Activated CD4-positive, alpha-beta T cell treated with anti-CD3 and anti-CD28 coated beads, Interleukin-2, amount 50 U/mL, for 4 hours (primary cell): ENCODE measurements at places on chromosomes 12 and 14.
A peak's percentile ranks its signal among the peaks of the same experiment; 100 is the strongest.

DNA sequence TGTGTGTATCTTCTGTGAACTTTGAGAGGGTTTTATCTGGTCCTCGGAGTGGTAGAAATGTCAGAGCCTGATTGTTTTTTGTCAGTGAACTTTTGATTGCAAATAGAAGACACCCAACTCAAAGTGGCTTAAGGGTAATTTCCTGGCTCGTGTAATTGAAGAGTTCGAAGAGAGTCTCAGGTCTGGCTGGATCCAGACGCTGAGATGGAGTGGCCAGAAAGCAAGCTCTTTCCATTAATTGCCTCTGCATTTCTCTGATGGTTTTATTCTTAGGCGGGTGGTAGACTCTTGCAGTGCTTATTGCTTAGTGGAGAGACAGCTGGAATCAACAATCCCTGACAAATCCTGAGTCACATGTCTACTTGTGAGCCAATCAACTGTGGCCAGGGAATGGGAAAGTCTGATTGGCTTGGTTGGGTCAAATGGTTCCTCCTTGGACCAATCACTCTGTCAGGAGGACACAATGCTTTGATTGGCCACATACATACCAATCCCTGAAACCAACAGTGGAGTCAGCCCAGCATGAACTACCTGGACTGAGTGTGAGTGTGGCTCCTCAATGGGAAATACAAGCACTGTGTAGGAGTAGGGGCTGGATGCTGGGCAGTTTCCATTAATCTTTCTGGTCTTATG is 330.5 kb downstream of the AACS start:
- DNase-seq: no peak

GRCh38 chr14:59490756-59491155 is 6.4 kb downstream of the JKAMP start:
- DNase-seq: no peak

- no peak for DNase-seq
These were observed 47.6 kb upstream of the BDKRB2 start for GRCh38 chr14:96156804-96157760.

GRCh38 chr14:99540196-99541032 is 59.2 kb downstream of the CCNK start:
- no peak for DNase-seq

DNA sequence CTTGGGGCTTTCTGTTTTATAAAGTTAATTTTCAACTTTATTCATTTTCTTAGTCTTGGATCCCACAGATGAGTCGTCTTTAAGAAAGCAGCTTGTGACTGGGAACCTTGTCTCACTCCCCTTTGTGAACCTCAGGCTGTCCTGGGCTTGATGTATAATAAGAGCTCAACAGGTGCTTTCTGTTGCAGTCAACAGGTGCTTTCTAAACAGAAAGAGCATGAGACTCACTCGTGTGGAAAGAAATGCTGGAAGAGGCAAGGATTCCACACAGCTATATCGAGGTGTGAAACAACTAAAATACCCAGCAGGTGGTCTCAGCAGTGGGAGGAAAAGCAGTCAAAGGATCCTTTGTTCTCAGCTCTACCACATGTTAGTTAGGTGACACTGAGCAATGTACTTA is 398.9 kb downstream of the EGLN3 start:
- no peak for DNase-seq

DNA sequence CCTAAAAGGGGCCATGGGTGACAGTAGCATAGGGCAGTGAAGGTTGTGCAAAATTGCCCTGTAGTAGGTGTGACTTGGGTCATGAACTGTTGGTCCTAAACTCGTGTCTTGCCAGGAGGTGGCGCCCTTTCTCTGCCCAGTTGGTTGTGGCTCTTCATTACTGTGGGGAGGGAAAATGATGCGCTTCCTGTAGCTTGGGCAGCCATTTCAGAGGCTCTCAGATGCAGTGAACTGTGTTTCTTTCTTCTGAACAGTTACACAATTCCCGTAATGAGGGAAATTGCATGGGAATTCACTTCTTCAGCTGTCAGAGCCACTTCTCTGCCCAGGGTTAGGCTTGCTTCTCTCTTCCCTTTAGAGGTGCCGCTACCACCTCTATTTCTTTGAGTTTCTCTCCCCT is 148.1 kb upstream of the NRXN3 start:
- DNase-seq: no peak

DNA sequence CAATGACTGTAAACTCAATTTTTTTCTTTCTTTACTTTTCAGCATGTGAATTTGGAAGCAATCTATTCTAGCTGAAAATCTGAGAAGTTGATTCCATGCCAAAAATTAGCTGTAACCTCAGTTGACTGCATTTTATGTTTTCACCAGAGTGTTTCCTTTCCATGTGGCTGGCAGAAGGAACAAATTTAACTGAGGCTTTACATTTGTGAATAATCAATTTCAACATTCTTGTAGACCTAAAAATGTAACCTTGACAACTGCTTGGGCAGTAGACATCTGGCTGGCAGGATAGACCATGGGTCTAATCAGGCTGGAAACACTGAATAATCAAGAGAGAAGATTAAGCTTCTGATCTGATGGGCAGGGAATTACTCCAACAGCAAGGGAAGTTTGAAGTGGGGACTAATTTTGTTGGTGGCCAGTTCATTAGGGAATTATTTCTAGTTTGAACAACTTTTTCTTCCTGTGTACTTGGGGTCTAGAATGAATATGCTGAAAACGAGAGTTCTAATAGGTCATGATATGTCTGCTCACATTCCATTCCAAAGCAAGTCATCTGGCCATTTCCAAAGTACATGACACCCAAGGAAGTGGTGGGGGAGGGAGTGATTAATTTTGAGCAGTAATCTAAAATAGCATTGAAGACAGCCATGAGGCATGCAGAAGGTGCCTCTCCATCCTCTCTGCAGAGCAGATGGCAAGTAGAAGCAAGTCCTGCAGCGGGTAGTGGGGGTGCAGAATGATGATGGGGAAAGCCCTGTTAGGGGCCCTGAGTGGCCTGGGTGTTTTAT is 68.2 kb downstream of the ATP23 start:
- DNase-seq: no peak

DNA sequence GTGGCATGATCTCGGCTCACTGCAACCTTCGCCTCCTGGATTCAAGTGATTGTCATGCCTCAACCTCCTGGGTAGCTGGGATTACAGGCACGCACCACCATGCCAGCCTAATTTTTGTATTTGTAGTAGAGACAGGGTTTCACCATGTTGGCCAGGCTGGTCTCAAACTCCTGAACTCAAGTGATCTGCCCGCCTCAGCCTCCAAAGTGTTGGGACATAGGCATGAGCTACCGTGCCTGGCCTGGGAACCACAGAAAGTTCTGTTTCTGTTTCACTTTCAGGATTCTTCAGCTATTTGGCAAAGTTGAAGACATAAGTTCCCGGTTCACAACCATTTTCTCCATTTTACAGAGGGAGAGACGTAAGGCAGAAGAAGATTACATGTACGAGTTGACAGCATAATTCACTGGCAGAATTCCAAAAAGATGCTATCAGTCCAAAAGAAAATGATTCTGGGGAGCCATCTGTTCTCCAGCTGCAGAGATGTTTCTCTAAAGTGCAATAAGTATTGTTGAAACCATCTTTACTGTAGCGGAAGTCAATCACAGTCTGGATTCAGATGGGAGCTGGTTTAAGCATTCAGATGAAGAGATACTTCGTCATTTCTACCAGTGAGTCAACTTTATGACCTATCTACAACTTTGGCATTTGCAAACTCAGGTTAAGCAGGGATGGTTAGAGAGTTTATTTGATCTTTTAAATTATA is 8.1 kb upstream of the RNF34 start:
- peak; percentile 5 for DNase-seq

DNA sequence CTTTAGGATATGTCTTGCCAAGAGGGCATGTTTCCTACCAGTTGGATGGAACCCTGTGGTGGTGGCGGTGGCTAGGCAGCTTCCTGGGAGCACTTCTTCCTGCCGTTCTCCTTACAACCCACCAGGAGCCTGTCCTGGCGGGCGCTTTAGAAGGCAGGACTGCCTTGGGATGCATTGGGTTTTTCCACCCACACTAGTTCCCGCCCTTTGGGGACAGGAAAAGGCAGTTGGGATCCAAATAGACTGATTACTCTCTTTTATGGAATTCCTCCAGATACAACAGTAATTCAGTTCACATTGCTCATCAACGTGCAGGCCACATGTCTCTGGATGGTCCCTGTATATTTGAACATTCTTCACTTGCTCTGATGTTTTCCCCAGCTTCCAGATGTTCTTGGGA is 305.7 kb upstream of the SSTR1 start:
- no peak for DNase-seq

- DNase-seq: no peak
These were observed 58.6 kb downstream of the ZFC3H1 start for GRCh38 chr12:71605039-71605438.

DNA sequence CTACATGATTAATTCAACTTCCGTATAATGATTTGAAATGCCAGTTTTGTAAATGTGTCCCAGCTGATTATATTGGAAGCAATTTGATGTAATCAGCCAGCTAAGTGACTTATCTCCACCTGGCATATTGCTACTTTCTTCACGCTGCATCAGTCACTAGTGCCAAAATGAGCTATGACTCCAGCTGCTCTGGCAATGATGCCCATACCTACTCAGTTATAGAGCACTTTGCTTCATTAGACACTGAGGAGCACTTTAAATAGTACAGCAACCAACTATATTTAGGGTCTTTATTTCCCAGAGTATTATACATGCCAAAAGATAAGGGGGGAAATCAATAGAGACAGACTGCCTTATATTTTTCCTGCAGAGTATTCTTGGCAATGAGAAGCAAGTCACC is 67.9 kb upstream of the LIN7A start:
- no peak for DNase-seq

- DNase-seq: no peak
These were observed 37.0 kb upstream of the TMEM263 start for GRCh38 chr12:106918746-106919145.

GRCh38 chr12:24328261-24328660 is 378.8 kb upstream of the SOX5 start:
- DNase-seq: no peak

- no peak for DNase-seq
These were observed 46.2 kb downstream of the GALNT9 start for GRCh38 chr12:132282950-132283771.

- DNase-seq: no peak
These were observed 6.1 kb downstream of the KRT3 start for GRCh38 chr12:52789637-52790426.

GRCh38 chr12:89544681-89545184 is 18.9 kb upstream of the POC1B start:
- DNase-seq: no peak

GRCh38 chr12:63276537-63277365 is 125.8 kb upstream of the AVPR1A start:
- no peak for DNase-seq

DNA sequence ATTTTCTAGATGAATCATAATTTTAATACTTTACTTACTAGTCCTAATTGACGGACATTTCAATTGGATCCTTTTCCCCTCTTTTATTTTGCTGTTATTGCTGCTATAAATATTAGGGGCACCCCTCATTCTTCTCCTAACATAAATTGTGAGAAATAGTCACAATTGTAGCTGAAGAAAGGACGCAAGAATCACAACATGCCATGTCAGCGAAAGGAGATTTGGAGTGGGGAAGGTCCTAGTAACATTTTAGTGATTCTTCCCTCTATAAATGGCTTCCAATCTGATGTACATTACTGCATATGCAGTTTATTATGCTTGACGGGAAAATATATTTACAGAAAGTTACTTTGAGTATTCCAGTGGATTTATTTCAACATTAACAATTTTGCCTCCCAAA is 7.7 kb upstream of the PLEKHH1 start:
- no peak for DNase-seq

- DNase-seq: peak; percentile 19
These were observed 60.2 kb downstream of the PLXNC1 start for GRCh38 chr12:94208622-94208966.

GRCh38 chr12:96314723-96315122 is 85.5 kb downstream of the CDK17 start:
- DNase-seq: no peak

- no peak for DNase-seq
These were observed 181.4 kb downstream of the EFCAB11 start for GRCh38 chr14:89773151-89773550.
